ENCODE measurements at places on chromosomes 3 and 15.

DNA sequence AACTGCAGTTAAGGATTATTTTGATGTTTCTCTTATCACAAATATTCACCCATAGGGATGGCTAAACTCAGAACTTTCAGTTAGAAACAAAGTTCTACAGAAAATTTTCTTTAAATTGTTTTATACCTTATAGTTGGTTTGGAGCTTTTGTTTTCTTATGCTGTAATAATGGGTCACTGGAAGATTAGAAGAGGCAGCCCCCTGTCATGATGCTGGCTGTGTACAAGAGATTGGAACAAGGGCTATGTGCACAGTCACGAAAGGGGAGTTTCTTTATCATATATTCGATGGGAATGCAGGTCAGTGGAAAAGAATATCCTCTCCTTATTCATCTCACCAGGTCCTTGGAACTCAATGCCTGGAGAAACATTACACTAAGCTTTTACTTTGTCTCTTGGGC, 12.0 kb upstream of the CPA3 start:
- DNase-seq, result no peak
- no peaks in the 10 kb centered on the region for H3K4me1 ChIP-seq
- no peak overlapping the region for H3K27ac ChIP-seq
- H3K27me3 ChIP-seq, result no peaks in the 10 kb centered on the region
- no peaks in the 10 kb centered on the region for H3K36me3 ChIP-seq

- H3K4me1 ChIP-seq, result no peaks in the 10 kb centered on the region
- H3K27ac ChIP-seq, result no peak overlapping the region
These were observed 54.0 kb downstream of the ARMC8 start for GRCh38 chr3:138241061-138241460.

DNA sequence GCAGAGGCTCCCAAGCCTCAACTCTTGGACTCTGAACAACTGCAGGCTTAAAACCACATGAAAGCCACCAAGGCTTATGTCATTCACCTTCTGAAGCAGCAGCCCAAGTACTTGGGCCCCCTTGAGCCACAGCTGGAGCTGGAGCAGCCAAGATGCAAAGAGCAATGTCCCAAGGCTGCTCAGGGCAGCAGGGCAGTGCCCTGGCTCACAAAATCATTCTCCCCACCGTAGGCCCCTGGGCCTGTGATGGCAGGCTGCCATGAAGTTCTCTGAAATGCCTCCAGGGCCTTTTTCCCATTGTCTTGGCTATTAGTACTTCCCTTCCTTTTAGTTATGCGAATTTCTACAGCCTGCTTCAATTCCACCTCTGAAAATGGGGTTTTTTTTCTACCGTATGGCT, 83.4 kb downstream of the DCLK3 start:
- H3K36me3 ChIP-seq, result no peaks in the 10 kb centered on the region
- no peak overlapping the region for H3K4me3 ChIP-seq
- no peak for DNase-seq
- no peak overlapping the region for H3K27ac ChIP-seq

- DNase-seq, result no peak
- H3K27ac ChIP-seq, result no peak overlapping the region
- peaks cover 14% of the 10 kb centered on the region for H3K4me1 ChIP-seq
- no peaks in the 10 kb centered on the region for H3K36me3 ChIP-seq
- H3K4me3 ChIP-seq, result no peak overlapping the region
These were observed 352 bp downstream of the CHRD start for GRCh38 chr3:184380185-184380626.

DNA sequence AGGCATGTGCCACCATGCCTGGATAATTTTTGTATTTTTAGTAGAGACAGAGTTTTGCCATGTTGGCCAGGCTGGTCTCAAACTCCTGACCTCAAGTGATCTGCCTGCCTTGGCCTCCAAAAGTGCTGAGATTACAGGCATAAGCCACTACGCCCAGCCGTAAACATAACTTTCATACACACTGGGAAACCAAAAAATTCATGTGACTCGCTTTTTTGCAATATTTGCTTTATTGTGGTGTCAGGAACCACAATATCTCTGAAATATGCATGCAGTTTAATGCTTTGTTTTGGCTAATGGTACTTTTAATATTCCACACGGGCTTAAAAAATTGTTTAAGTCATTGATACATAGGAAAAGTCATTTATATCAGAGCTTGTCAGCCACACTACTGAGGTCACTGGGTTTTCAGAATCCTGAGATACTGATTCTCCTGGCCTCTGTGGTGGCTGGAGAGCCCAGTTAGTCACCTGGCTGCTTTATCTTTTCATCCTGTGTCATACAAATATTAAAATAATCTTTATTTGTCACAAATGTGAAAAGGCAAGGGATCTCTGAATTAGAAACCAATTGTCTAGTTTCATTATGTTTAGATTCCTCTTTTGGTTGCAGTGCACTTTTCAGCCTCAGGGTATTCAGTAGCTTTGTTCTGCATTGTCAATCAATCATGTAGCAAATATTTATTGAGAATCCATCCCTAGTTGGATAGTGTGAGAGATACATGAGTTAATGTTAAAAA, 10.0 kb downstream of the TMEM62 start:
- peaks cover 51% of the 10 kb centered on the region for H3K36me3 ChIP-seq
- H3K27me3 ChIP-seq, result no peaks in the 10 kb centered on the region
- no peak for DNase-seq
- H3K27ac ChIP-seq, result no peak overlapping the region

DNA sequence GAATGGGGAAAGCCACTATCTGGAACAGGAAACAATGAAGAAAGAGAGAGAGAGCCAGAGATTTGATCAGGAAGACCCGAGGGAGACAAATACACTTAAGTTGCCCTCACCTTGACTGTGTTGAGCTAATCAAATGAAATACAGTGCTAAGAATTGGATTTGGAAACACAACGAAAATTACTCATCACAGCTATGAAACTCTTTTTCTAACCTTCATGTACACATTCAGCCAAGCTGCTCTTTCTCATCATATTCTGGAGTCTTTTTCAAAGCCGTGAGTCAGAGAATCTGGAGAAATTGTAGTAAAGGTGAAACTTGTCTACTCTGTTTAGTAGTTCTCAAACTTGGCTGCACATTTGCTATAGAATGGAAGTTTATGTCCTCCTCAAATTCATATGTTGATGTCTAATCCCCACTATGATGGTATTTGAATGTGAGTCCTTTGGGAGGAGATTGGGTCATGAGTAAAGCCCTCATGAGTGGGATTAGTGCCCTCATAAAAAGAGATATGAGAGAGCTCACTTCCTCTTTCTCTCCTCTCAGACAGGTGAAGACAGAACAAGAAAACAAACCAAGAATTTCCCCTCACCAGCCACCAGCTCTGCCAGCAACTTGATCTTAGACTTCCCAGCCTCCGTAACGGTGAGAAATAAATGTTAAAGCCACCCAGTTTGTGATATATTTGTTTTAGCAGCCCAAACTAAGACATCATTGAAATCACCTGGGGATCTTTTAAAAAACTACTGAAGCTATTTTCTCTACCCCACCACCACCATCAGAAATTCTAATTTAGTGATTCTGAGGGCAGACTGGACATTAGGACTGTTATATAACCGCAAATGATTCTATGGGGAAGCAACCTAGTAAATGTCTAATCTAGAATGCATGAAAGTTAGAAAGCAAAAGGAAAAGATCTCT, 143.6 kb upstream of the GRM7 start:
- no peaks in the 10 kb centered on the region for H3K36me3 ChIP-seq
- no peak overlapping the region for H3K4me3 ChIP-seq
- H3K27me3 ChIP-seq, result no peaks in the 10 kb centered on the region
- H3K4me1 ChIP-seq, result no peaks in the 10 kb centered on the region
- H3K27ac ChIP-seq, result no peak overlapping the region

DNA sequence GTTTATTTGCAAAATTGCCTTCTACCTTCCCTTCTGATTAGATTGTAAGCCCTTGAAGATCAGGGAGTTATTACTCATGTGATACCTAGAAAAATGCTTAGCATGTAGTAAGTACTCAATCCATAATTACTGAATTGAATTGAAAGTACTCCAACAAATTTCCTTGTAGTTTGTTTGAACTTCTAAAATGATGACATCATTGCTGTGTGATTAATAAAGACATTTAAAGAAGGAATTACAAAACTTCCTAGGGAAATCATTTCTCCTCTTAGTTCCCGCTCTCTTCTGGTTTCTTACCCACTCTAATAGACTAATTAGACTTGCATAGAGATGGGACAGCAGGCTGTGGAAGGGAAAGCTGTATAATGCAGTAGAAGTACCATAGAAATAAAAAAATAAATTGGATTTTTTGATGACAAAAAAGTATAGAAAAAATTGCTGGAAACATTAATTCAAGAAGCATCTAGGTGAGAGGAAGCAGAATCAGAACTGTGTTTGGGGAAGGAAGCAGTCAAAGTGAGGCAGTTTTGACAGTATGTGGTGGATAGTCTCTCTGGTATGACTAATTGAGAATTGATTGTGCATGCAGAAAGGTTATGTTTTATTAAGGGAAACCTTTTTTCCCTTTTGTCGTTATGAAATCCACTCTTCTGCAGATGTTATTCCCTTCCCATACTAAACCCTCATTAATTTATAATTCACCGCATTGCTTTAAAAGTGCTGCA, 93.0 kb downstream of the ALCAM start:
- no peaks in the 10 kb centered on the region for H3K36me3 ChIP-seq
- no peak overlapping the region for H3K4me3 ChIP-seq
- no peaks in the 10 kb centered on the region for H3K4me1 ChIP-seq
- no peak overlapping the region for H3K27ac ChIP-seq
- no peaks in the 10 kb centered on the region for H3K27me3 ChIP-seq
- no peak for DNase-seq

All from natural killer cell (primary cell).